ENCODE measurements at places on chromosomes 7 and 10.

GRCh38 chr7:4882169-4883032 lies 1.1 kb downstream of the RADIL start:
- no peak for DNase-seq

- DNase-seq: no peak
Measured at GRCh38 chr7:97117035-97117371, 495 bp upstream of the SDHAF3 start.

- no peak for DNase-seq
Measured at GRCh38 chr7:114107522-114107921, 188.7 kb upstream of the PPP1R3A start.

GRCh38 chr10:22228167-22228938 lies 10.5 kb upstream of the EBLN1 start:
- no peak for DNase-seq

DNA sequence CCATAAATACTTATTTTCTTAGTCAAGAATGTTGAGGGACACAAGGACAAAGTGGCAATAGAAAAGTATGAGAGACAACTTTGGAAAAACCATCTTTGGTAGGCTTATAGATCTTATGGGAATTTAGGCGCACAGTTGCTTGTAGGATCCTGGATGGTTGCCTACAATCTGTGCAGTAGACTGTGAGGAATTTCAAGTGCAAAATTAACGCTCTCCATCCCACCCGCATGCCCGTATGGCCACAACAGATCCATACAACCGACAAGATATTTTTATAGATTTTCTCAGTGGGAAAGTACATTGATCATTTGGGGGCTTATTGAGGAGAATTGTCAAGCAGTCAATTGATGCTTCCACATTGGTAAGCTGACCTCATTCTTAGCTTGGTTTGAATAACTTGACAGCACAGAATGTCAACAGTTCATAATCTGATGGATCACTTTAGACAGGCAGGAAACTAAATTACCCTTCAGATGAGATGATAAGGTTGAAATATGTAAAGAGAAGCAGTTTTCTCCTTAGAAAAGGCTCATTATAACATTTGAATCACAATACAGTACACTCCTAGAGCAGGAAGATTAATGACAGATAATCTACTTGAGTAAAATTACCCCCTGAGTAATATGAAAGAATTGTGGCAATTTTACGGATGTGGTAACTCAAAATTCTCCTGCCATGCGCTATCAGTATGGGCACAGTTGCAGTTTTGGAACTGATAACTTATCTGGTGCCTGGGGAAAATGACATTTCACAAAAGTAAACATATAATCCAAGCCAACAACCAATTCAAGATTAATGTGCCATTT lies 479.7 kb downstream of the KIF20B start:
- DNase-seq: no peak

DNA sequence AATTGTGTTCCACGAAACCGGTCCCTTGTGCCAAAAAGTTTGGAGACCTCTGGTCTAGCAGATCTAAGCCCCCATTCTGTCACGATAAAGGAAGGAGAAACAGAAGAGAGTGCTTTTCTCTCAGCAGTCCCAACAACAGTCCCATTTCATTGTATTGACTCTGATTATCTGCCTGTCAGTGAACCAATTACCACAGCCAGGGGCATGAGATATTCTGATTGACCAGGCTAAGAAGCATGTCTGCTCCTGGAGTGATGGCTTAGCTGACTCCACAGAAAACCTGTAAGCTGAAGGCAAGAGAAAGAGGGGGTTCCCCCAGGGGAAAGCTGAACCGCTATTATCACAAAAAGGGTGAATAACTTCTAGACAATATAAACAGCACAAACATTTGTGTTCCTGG lies 765.4 kb downstream of the SORCS1 start:
- DNase-seq: no peak

DNA sequence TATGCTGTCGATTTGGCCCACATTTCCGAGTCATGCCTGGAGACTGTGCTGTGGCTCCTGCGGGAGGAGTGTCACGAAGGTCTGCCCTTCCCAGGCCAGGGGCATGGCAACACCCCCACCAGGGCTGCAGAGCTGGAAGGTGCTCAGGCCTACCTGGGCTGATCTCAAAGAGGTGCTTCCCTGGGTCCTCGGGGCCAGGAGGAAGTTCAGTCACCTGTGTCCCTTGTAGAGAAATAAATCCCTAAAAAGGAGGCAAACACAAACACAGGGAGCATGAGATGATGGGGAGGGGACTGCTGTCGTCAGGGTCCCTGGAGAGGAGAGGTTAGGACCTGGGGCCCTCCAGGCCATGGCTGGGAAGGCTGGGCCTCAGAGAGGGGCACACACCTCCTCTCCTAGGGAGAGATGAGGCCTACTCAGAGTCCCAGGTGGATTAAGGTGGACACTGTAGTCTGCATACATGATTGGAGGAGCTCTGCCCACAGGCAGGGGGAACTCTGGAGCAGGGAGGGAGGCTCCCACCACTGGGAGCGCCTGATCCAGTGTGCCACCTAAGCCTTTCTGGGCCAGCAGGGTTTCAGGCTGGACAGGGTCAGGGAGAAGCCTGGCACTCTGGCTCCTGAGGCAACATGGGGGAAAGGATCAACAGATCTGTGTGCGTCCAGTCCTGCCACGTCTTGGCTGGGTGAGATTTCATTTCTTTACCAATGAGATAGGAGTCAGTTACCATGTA lies 49.4 kb downstream of the ARHGAP22 start:
- no peak for DNase-seq

DNA sequence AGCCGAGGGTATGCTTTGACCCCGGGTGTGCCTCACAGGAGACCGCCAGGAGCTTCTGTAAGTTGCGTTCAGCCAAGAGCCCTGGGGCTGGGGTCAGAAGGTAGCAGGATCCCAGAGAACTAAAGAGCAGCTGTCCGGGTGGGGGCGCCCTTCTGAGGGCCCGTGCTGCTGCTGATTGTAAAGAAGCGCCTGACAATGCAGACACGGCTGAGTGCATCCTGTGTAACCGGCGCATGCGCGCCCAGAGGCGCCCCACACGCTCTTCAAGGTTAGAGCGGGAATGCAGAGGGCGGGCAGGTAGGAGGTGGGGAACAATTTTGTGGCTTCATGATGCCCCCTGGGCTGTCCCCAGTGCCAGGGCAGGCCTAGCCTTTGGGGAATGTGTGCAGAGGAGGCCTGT lies 210.2 kb upstream of the CTBP2 start:
- peak; percentile 14 for DNase-seq

DNA sequence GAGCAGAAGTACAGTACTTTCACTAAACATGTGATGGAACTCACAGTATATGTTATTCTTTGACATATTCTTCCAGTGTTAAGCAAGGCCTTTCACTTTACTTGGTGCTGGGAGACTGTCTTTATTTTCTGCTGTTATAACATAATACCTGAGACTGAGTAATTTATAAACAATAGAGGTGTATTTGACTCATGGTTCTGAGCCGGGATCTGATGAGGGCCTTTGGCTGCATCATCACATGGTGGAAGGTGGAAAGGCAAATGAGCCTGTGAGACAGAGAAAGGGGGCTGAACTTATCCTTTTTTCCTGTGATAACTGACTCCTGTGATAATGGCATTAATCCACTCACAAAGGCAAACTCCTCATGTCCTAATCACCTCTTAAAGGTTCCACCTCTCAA lies 1.4 kb downstream of the SUPV3L1 start:
- DNase-seq: peak; percentile 52

GRCh38 chr10:75347186-75347585 lies 54.4 kb downstream of the ZNF503 start:
- no peak for DNase-seq

DNA sequence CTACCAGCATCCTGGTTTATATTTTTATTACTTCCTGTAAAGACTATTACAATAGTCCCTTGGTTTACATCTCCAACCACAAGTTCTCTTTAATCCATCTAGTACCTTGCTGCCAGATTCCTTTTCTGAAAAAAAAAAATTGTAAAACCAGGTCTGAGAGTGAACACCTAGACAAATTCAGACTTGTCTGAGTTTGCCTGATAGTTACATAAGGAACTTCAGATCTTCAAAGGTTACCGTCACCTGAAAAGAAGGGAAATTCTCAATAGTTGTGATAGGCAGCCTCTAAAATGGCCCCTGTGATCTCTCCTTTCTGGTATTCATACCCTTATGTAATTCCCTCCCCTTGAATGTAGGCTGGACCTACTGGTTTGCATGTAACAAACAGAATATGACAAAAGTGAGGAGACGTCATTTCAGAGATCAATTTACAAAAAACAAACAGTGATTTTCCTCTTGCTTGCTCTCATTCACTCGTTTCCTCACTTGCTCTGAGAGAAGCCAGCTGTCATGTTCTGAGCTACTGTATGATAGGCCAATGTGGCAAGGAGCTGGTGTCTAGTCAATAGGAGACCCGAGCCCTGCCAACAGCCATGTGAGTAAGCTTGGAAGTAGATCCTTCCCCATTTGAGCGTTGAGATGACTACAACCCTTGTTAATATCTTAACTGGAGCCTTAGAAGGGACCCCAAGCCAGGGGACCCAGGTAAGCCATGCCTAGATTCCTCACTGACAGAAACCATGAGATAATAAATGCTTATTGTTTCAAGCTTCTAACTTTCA lies 110.9 kb upstream of the LSM8 start:
- DNase-seq: peak; percentile 93

- DNase-seq: no peak
Measured at GRCh38 chr10:29482591-29483431, 152.0 kb downstream of the SVIL start.

- DNase-seq: no peak
Measured at GRCh38 chr10:131513901-131514300, 202.4 kb upstream of the TCERG1L start.

GRCh38 chr10:24751716-24752115 lies 28.0 kb upstream of the ARHGAP21 start:
- DNase-seq: no peak

DNA sequence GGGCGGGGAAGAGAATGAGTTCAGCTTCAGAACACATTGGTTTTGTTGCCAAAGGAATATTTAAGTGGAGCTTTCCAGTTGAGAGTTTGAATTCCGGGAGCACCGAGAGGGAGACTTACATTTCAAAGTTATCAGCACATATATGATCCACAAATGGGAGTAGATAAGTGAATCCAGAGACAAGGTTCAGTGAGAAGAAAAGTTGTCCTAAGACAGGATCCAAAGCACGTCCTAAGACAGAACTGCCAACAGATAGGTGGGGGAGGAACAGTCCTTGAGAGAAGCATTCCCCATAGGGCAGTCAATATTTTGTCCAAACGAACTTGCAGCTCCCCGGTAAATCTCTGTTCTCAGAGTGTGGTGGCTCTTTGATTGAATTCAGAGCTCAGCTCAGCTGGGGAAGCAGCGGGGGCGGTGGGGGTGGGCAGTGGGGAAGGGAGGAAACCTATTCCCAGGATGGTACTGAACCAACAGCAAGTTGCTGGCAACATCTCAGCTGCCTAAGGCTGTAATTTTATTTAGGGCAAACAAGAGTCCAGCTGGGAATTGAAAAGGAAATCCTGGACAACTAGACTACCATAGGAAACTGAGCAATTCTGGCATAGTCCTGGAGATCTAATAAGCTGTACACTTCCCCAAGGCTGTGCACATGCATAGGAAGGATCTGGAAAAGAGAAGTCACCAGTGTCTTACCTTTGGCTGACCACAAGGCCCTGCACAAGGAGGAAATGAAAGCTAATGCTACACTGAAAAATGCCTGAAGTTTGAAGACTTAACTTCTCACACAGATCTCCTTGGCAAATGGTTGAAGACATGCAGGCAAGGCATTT lies 94.2 kb upstream of the CXCL12 start:
- no peak for DNase-seq

DNA sequence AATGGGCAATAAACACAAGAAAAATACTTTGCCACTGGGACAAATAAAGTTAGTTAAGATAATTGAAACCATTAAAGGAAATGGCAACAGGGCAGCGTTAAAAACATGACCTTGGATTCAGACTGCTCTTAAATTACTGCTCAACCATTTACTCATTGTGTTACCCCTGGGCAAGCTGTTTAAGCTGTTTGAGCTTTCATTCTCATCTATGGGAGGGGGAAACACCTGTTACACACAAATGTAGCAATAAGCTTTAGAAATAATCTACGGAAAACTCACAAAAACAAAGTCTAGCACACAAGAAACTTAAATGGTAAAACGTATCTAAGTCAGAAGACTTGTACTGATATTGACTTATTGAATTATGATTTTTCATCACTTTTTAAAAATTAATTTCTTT lies 137.1 kb downstream of the KMT2E start:
- DNase-seq: no peak

DNA sequence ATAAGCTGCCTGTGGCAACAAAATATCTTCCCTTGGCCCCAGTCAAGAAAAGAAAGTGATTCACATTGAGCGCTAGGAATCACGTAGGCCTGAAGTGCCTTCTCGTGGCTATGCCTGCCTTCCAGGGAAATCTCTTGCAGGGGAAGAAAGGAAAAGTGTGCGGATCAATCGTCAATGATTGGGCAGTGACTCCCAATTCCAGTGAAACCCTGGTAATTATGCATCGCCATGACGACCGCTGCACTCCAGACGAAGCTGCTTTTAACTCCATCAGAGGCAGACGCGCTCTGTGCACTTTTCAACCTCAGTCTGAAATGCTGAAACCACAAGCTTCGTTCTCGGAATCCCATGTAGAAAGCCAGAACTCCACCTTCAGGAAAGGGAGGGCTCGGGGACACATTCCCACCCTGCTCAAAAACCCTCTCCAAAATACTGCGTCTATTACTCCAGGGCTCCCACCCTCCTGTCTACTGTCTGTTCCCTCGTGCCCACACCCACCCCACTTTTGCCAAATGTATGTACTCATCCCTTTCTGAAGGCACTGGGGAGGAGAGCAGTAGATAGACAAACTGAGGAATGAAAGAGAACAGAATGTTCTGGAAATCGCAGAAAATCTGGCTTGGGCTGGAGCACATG lies 24.2 kb upstream of the PRKAG2 start:
- no peak for DNase-seq

DNA sequence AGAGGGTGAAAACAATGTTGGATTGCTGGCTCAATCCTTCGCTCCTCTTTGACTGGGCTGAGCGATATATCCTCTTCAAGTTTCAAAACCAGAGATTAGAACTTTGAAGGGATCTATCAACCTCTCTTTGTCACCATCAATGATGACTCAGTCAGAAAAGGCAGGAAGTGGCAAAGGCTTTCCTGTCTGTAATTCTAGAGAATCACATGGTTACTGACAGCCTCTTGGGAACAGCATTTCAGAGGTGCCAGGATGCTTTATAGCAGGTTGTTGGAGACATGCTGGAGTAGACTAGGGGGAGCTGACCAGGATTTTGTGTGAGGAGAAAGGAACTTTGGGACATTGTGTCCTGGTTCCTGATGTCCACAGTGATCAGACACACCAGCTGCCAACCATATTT lies 81.3 kb downstream of the PRKCQ start:
- peak; percentile 45 for DNase-seq

- no peak for DNase-seq
Measured at GRCh38 chr7:128874140-128875031, 11.7 kb downstream of the ATP6V1F start.

GRCh38 chr10:12465385-12466136 lies 116.2 kb downstream of the CAMK1D start:
- DNase-seq: no peak

All from epithelial cell of esophagus (primary cell).